Heart right ventricle (tissue), 16 donors: ENCODE measurements at places on chromosomes 6 and 20. TPM values are rescaled to one million over a fixed set of nuclear protein-coding genes. Genes with fewer than 3 reads are reported as not detected.

- no peak overlapping the region for H3K4me3 ChIP-seq
- no peaks in the 10 kb centered on the region for H3K36me3 ChIP-seq
- no peak overlapping the region for H3K27ac ChIP-seq
Measured at GRCh38 chr6:136526196-136526930, 23.9 kb downstream of the MAP7 start.

PCSK2 gene
- 0.09 TPM for total RNA-seq

DNA sequence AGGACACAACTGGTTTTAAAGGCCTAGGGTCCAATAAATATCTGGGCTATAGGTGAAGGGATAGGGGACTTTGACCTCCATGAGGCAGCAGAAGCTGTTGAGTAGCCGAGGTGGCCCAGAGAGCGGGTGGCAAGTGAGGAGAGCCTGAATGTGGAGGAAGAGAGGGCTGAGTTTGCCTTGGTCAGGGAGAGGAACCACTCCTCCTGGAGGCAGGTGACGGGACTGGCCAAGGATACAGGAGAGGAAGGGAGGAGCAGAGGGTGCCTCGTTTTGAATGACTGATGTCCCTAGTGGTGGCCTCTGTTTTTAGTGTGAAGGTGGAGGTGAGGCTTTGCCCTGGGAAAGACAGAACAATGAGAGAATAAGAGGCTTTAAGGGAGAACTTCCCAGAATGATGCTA lies 19.1 kb upstream of the AAR2 start:
- no peaks in the 10 kb centered on the region for H3K4me1 ChIP-seq
- no peak for DNase-seq
- H3K27ac ChIP-seq = no peak overlapping the region

- no peaks in the 10 kb centered on the region for H3K36me3 ChIP-seq
- H3K4me1 ChIP-seq = no peaks in the 10 kb centered on the region
- H3K27ac ChIP-seq = no peak overlapping the region
- no peaks in the 10 kb centered on the region for H3K27me3 ChIP-seq
Measured at GRCh38 chr6:129016844-129017243, 133.9 kb downstream of the LAMA2 start.

CASS4 gene
- total RNA-seq = 0.22 TPM

DNA sequence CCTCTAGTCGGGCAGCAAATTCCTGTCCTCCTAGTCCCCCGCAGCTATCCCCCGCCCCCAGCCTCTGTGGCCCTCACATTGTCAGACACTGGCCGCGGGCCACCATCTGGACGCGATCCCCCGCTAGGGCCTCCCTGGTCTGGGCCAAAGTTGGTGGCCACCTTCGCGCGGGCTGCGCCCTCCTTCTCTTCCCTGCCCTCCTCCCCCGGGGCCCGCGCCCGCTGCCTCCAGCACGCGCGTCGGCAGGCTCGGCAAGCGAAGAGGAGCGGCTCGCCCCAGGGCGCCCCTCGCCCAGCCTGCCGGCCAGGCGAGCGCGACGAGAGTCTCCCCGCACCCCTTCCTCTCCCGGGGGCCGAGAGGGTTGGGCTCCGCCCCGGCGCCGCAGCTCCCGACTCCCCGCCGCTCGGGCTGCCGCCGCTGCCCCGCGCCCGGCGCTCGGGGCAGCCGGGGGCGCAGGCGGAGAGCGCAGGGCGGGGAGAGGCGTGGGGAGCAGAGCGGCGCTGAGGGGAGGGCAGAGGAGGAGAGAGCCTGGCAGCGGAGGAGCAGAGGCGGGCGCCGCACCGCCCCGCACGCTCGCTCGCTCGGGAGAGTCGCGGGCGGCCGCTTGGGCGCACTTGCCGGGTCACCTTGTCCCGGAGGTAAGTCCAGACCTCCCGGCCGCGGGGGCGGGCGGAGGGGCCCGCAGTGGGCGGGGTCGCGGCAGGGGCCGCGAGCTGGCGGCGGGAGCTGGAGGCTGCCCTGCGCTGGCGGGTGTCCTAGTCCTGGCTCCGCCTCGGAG lies at the start of gene SYNDIG1:
Gene SYNDIG1, plus strand, starts transcription at position 514 of the 778 bp plus-strand sequence. CDS start 73,469 bp downstream, outside the sequence.
- H3K36me3 ChIP-seq = no peaks in the 10 kb centered on the region
- H3K27ac ChIP-seq = peak within 1 kb of the TSS; percentile 82
- no peaks in the 10 kb centered on the region for H3K4me1 ChIP-seq

CLPSL1 gene
- total RNA-seq = not detected

TREML4 gene
- total RNA-seq = not detected

SPATA25 gene
- total RNA-seq = 1.6 TPM

- no peak overlapping the region for H3K4me3 ChIP-seq
- H3K36me3 ChIP-seq = no peaks in the 10 kb centered on the region
- no peaks in the 10 kb centered on the region for H3K27me3 ChIP-seq
- H3K27ac ChIP-seq = no peak overlapping the region
- no peak for DNase-seq
- H3K4me1 ChIP-seq = no peaks in the 10 kb centered on the region
Measured at GRCh38 chr20:1700990-1701389, 43.4 kb upstream of the SIRPG start.

- no peaks in the 10 kb centered on the region for H3K27me3 ChIP-seq
- H3K4me1 ChIP-seq = peaks cover 40% of the 10 kb centered on the region
- no peaks in the 10 kb centered on the region for H3K36me3 ChIP-seq
- no peak overlapping the region for H3K27ac ChIP-seq
Measured at GRCh38 chr20:47708953-47709833, 76.1 kb downstream of the SULF2 start.

DNA sequence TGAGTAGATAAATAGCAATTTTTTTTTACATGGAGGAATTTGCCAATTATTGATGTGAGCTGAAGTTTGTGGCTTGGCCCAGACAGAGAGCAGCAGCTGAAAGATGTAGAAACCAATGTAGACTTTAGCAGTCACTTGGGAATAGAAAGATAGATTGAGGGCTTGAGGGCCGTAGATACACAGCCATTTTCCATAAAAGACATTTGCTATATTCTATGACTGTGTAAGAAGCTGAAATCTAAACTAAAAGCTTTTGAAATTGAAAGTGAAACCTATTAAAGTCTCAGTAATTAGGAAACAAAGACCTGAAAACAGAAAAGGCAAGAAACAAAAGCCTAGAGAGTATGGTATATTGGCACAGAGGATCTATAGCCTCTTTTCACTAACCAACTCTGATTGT lies 332.7 kb downstream of the CENPW start:
- no peak overlapping the region for H3K4me3 ChIP-seq
- no peak overlapping the region for H3K27ac ChIP-seq
- no peak for DNase-seq
- no peaks in the 10 kb centered on the region for H3K36me3 ChIP-seq
- H3K4me1 ChIP-seq = no peaks in the 10 kb centered on the region

GRCh38 chr6:29850011-29850553 lies 22.5 kb downstream of the HLA-G start:
- H3K4me3 ChIP-seq = peak overlapping the region; percentile 29
- no peaks in the 10 kb centered on the region for H3K36me3 ChIP-seq
- H3K27me3 ChIP-seq = peaks cover 79% of the 10 kb centered on the region
- no peak for DNase-seq
- H3K4me1 ChIP-seq = peaks cover 14% of the 10 kb centered on the region
- no peak overlapping the region for H3K27ac ChIP-seq

GRM1 gene
- total RNA-seq = 5.6 TPM

- H3K36me3 ChIP-seq = no peaks in the 10 kb centered on the region
- no peaks in the 10 kb centered on the region for H3K27me3 ChIP-seq
- DNase-seq = no peak
- no peak overlapping the region for H3K4me3 ChIP-seq
- H3K27ac ChIP-seq = no peak overlapping the region
- no peaks in the 10 kb centered on the region for H3K4me1 ChIP-seq
Measured at GRCh38 chr6:152811785-152812184, 61.2 kb downstream of the VIP start.

DNA sequence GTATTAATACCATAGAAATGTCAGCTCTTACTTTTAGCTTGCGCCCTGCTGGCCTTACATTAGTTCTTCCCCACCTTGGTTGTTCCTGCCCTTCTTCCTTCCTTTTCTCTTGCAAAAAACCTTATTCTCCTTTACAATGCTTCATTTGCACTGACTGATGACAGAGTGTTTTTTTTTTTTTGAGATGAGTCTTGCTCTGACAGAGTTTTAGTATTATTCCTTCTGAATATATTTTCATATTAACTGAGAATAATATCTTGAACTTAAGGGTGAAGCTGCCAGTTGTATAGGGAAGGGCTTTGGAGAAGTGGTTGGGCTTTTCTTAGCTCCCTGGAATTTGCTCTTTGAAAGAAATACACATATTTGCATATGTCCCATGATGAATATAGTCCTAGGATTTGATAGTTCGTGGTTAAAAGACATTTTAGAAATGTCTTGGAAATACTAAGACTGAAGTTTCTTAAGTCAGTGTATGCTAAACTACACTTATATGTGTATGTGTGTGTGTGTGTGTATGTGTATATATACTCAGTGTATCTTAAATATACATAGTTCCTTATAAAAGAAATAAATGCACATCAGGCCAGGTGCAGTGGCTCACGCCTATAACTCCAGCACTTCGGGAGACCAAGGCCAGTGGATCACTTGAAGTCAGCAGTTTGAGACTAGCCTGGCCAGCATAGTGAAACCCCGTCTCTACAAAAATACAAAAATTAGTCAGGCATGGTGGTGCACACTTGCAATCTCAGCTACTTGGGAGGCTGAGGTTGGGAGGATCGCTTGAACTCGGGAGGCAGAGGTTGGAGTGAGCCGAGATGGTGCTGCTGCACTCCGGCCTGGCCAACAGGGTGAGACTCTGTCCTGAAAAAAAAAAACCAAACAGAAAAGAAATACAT lies 216.1 kb upstream of the MYLIP start:
- DNase-seq = no peak
- no peaks in the 10 kb centered on the region for H3K4me1 ChIP-seq
- no peaks in the 10 kb centered on the region for H3K27me3 ChIP-seq
- no peak overlapping the region for H3K4me3 ChIP-seq
- H3K36me3 ChIP-seq = no peaks in the 10 kb centered on the region
- no peak overlapping the region for H3K27ac ChIP-seq

DNA sequence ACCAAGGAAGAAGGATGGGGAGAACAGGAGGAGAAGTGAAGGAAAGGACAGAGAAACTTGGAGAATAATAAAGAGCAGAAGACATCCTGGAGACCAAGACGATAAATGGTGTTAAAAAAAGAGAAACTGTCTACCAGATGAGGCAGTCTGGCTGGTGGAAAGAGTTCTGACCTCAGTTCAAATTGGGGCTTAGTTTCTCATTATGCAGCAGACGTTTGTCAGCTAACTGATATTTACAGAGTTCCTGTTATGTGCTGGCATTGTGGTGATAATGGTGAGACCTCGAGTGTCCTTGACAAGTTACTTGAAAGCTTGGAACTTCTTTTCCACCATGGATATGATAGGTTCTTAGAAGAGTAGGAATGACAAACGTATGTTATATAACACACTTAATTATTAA lies 142.7 kb downstream of the LRRC1 start:
- no peak overlapping the region for H3K27ac ChIP-seq
- H3K27me3 ChIP-seq = no peaks in the 10 kb centered on the region
- no peaks in the 10 kb centered on the region for H3K36me3 ChIP-seq
- no peak overlapping the region for H3K4me3 ChIP-seq
- no peak for DNase-seq
